ENCODE measurements at places on chromosomes 12 and 14.

DNA sequence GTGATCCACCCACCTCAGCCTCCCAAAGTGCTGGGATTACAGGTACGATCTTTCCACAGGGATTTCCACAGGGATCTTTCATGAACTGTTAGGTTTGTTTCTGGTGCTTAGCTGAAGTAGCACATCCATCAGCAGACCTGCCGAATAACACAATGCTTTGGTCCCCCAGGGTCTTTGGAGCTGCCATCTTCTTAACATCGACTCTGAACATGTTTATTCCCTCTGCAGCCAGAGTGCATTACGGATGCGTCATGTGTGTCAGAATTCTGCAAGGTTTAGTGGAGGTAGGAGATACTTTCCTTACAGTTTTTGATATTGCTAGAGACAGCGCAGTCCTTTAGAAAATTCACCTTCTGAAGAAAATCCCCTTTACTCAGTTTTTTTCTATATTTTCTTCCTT, 36.3 kb downstream of the SLC17A8 start:
- DNase-seq = no peak

GRCh38 chr14:101077481-101078074, 174.1 kb upstream of the RTL1 start:
- no peak for DNase-seq

DNA sequence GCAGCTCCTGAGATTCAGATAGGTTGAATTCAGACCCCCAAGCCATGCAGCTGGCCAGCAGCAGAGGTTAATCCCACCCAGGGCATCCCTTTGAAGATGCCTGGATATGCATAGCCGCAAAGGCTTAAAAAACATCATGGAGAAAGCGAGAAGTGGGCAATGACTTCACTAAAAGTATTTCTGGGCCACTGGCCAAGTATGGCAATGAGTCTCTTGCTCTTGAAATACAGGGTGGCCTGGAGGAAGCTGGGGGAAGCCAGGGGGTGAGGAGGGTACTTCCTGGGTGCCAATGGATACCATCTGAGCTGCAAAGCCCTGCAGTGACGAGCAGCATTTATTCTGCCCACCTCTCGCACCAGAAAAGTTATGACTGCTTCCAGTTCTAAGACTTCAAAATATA, 539.3 kb upstream of the TBX3 start:
- DNase-seq = no peak

- DNase-seq = no peak
Measured at GRCh38 chr12:83660727-83661358, 974.1 kb downstream of the TMTC2 start.

DNA sequence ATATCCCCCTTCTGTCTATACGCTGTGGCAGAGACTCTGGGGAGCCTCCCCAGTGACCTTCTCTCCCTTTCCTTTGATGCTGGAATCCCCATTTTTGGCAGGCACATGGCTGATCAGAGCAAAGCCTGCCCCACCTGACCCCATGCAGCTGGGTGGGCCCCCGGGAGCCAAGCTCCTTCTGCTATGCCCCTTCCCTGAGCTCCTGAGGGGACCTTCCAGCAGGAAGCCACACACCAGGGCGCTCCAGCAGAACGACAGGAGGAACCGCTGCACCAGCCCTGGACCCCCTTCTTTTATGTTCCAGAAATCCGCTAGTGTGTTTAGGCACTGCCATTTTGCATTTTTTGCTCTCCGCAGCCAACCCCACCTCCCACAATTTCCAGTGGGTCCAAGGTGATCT, 44.6 kb downstream of the TRAFD1 start:
- no peak for DNase-seq

DNA sequence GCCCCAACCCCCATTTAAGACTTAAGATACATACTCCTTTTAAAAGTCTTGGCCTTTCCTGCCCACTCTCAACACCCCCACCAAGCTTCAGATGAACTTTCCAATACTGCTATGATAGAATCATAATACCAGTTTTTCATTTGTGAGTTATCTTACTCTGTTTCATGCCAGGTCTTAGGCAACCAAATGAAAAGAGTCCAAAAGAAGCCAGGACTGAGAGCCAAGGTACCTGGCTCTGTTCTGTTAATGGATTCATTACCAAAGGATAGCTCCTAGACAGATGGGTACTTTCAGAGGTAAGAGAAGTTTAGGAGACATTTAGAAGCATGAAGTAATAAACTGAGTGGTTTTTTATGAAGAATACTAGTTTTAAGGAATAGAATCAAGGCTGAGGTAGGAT, 34.2 kb downstream of the FANCM start:
- no peak for DNase-seq

GRCh38 chr12:26555139-26555538, 277.9 kb downstream of the ITPR2 start:
- DNase-seq = no peak

GRCh38 chr12:121240484-121241101, 30.7 kb downstream of the P2RX4 start:
- DNase-seq = peak; percentile 71

DNA sequence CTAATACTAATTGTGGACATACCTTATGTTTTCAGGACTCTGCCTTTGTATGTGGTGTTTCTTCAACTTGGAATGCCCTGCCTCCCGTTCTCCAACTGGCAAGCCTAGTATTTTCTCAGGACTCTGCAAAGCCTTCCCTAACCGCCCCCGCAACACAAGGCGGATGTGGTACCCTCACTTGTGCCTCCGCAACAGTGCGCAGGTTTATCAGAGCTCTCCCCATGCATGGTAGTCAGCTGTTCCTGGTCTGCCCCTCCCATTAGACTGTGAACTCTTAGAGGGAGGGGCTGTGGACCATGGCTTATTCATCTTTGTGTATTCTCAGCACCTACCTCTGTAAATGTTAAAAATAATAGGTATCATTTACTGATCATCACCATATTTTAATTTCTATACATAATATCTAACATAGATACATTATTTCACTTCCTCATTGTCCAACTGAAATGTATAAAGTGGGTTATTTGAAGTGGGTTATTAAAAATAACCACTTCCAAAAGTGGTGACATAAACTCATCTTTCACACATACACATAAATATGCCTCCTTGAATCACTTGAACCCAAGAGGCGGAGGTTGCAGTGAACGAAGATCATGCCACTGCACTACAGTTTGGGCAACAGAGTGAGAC, 9.0 kb downstream of the LPAR5 start:
- DNase-seq = no peak
